Natural killer cell treated with Interleukin-12 subunit alpha and Interleukin-12 subunit beta and Interleukin-15 and Interleukin-18, amount 100 ng/mL, for 72 hours (primary cell): ENCODE measurements at places on chromosomes 3 and 15. TPM values are rescaled to one million over a fixed set of nuclear protein-coding genes. Genes with fewer than 3 reads are reported as not detected.

DNA sequence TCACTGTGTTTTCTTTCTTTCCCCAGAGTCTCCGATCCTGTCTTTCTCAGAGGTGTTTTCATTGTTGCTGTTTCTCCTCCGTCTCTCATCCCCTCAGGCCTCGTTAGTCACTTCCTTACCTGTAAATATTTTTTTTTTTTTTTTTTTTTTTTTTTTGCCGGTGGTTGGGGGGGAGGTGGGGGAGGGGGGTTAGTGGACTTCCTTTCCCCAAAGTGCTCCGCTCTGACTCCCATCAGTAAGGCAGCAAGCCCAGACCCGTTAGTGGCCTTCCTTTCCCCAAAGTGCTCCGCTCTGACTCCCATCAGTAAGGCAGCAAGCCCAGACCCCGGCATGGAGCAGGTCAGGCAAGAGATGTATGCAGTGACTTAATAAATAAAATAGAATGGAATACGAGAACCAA lies 97.1 kb upstream of the TNFAIP8L3 start:
- DNase-seq, result no peak

GRCh38 chr3:63727233-63727632 lies 74.8 kb downstream of the SNTN start:
- no peak for DNase-seq

DNA sequence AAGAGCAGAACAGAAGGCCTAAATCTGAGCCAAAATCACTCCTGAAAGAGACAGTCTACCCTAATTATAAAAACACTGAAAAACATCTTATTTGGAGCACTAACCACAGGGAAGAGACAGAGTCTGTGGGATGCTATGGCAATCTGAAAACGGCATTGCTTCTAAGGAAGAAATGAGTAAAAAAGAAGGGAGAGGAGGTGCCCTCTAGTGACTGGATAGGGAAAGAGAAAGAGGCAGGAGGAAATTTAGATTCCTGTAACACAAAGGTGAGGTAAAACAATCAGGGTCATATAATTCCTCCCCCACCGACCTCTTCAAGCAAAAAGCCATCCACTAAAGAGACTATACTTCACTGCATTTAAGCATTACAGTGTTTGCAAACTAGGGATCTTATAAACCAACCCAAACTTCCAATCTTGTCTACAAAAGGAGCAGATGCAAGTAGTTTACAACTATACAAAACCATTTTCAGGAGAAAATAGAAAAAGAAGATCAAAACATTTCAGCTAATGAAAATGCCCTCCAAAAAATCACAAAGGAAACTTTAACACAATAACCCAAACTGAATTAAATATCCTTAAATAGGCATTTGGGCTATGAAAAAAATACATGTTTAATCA lies 32.6 kb downstream of the HACD2 start:
- no peak for DNase-seq

GRCh38 chr3:59566481-59566975 lies 516.7 kb upstream of the CFAP20DC start:
- no peak for DNase-seq

- DNase-seq, result no peak
Observed at GRCh38 chr15:31333119-31333518, 6.5 kb downstream of the KLF13 start.

DNA sequence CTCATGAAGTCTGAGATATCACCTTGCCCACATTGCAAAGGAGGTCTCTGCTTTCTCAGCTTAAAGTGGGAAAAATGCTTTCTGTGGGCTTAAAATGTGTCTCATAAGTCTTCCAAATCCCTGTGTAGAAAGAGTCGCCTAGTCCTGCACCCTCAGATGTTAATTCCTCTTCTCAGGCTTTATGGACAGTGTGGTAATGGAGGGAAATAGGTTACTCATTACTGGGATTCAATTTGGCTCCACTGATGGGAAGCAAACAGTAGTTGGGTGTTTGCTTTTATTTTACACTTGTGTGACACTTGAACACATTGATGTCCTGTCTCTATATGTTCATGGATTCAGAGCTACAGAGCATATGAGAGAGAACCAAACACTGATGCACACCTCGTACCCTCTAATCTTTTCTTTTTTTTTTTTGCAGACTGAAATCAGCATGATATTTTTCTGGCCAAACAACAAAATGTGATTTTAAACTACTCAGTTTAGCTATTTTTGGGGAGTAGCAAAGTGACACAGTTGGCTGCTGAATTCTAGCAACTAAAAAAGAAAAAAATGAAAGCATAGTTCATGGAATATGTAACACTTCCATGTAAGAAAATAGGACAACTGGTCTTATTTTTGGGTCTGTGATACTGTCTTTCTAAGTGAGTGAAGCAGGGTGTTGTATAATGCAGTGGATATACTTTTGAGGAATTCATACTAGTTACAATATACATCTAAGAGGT lies 8.6 kb downstream of the PTPRG start:
- DNase-seq, result no peak

GRCh38 chr3:132256989-132257388 lies 60.2 kb upstream of the ACP3 start:
- no peak for DNase-seq

DNA sequence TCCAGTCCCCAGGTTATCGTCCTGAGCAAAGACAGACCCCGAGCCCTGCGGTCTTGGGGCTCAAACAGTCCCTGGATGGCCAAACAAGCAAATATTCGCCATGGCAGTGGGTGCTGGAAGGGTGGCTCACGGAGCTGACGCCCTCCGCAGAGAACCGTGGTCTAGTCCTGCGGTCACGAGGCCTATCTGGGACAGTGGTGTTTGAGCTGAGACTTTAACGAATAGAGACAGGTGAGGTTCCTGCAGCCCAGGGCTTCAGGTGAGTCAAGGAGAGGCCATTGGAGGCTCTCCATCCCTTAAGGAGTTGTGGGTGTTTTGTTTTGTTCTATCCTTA lies 399 bp upstream of the SUCLG2 start:
- DNase-seq, result no peak

DNA sequence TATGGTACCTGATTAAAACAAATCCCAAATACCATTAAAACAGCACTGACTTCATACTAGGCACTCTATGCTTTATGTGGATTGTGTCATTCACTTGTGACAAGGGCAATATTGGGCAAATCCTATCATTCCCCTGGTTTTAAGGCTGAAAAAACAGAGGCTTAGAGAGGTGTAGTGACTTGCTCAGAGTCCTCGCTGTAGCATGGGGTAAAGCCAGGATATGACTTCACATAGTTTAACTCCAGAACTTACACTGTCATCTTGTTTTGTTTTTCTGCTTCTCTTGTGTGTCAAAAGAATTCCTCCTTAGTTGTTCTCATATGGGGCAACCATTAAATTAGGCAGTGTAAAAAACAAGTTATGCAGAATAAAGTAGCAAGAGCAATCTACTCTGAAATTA lies 40.3 kb upstream of the ICE2 start:
- DNase-seq, result no peak

DNA sequence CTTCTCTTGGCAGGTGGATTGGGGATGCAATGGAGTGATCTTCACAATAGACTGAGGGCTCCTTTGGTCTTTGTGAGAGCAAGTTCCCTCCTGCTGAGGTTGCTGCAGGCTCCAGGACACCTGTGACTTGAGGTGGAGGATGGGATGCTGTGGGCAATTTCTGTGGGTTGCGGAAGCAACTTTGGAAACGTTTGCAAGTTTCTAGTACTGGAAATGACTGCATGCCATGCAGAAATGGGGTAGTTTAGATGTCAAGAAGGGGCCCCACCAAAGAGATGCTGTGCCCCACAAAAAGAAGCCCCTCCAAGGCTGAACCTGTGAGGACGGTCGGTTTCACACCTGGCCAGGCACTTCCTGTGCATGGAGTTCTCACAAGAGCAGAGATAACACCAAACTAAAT lies 80.4 kb upstream of the XCR1 start:
- peak; percentile 77 for DNase-seq

GRCh38 chr15:90211440-90212143 lies 10.5 kb downstream of the SEMA4B start:
- no peak for DNase-seq

DNA sequence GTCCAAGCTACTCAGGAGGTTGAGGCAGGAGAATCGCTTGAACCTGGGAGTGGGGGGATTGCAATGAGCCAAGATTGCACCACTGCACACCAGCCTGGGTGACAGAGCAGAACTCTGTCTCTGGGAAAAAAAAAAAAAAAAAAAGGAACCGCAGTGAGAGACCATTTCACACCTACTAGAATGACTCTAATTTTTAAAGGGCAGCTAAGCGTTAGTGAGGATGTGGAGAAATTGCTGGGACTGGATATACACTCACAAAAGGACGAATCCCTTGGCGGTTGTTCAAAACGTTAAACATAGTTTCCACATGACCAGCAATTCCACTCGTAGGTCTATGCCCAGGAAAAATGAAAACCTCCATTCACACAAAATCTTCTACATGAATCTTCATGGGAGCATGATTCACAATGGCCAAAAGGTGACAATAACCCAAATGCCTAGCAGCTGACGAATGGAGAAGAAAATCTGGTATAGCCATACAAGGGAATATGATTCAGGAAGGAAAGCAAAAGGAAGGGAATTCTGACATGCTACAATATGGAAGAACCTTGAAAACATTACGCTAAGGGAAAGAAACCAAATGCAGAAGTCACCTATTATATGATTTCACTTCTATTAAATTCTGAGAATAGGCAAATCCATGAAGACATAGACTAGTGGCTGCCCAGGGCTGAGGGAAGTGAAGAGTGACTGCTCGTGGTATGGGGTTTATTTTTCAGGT lies 127.0 kb downstream of the CHSY1 start:
- DNase-seq, result no peak

DNA sequence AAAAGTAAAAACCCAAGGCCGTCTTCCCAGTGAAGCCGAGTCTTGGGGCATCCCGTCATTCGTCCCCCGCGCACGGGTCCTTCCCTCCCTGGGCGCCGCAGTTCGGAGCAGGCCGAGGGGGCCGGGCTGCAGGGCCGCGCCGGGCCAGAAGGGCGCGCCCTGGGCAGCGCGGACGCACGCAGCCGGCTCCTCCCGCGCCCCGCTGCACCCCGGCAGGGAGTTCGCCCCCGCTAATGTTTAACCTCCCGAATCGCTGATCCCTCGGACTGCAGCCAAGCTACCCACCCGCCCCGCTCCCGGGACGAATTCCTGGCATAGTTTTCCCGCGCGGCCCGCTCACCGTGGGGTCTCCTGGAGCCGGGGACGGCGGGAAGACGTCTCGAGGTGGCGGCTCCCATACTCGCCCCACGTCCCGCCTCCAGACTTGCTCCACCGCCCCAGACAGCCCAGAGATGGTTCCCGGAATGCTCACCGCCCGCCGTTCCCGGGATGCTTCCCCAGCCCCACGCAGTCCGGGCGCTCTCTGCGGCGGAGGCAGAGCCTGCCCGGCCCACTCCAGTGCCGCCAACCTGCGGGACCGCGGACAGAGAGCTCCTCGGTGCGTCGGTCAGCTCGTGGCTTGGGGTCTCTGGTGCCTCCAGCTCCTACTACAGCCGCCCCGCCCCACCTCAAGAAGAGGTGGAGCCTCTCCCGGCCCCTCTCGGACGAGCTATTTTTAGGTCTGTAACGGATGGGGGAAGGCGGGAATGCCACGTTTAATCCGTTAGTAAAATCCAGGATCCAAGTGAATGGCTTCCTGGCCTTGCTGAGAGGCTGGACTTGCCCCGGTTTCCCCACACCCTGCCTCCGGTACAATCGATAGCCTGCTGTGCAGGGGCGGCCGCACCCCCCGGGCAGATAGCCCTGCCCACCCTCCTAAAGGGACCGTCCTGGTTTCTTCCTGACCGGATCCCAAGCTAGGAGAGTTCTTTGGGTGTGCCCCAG lies at the start of gene DZIP1L:
TSS of gene DZIP1L (minus strand) at position 621 of the 984 bp plus-strand sequence. CDS start 11,637 bp downstream, outside the sequence.
- no peak for DNase-seq

GRCh38 chr3:194517333-194517732 lies 30.5 kb upstream of the ATP13A3 start:
- no peak for DNase-seq

DNA sequence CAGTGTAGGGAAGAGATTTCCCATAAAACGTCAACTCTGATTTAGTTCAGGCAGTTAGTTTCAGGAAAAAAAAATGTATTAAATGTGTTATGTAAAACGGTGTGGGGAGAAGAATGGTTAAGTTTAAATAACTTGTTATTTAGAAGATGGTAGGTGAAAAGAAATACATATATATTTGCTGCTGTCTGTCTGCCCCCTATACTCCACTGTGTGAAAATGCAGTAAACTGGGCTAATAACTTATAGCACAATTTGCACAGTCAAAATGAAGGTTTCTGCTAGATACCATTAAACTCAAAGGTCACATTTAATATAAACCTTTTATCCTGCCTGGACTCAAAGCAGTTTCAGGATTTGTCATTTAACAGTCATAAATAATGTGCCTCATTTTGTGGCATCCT lies 515.0 kb downstream of the FGF12 start:
- DNase-seq, result no peak

- peak; percentile 50 for DNase-seq
Observed at GRCh38 chr3:127211118-127212060, 18.5 kb downstream of the PRR23E start.

DNA sequence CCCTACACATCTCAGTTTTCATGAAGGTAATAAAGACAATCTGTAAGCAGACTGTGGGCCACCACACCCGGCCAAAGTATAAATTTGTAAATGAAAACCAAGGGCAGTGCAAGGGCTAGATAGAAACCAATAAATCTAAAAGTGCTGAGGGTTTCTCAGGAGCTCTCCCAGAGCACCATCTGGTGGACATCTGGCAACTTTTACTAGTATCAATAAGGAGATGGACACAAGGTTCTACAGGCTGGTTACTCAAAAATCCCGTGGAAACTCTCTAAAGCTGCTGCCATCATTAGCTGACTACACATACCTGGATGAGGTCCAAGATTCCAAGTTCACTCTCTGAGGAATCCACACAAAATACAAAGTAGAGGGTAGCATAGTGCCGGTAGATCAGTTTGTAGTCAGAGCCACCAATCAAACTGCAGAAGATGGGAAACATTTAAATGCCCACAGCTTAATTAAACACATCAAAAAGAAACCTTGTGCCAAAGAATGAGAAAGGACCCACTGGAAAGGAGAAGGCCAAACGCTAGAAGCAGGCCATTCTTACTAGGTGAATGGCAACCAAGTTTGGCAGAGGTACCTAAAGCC lies 5.5 kb downstream of the AP3S2 start:
- no peak for DNase-seq

GRCh38 chr3:135260025-135260424 lies 465.0 kb downstream of the EPHB1 start:
- no peak for DNase-seq

DNA sequence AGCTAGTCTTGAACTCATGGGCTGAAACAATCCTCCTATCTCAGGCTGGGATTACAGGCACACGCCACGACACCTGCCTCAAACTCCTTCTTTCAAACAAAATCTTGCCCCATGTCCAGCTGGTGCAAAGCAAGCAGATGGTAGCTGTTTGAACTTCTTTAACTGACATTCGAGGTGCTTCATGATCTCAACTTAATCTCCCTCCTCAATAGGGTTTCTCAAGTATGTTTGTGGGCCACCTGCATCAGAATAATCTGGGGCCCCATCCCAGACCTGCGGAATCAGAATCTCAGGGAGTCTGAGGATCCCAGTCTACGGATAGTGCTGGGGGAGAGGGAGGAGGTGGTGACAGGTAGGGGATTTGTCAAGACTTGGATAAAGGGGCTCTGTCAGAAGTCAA lies 20.9 kb upstream of the TRH start:
- DNase-seq, result no peak

- DNase-seq, result no peak
Observed at GRCh38 chr3:37715358-37715757, 146.3 kb upstream of the CTDSPL start.

CD86 gene
- total RNA-seq, result 4.5 TPM

GPR149 gene
- not detected for total RNA-seq

B3GALNT1 gene
- 15.1 TPM for total RNA-seq

ANKRD63 gene
- total RNA-seq, result not detected

TGFBR2 gene
- 38.6 TPM for total RNA-seq

C3orf49 gene
- not detected for total RNA-seq

SEMA3B gene
- total RNA-seq, result 0.89 TPM

STXBP5L gene
- not detected for total RNA-seq

RLBP1 gene
- 0.48 TPM for total RNA-seq

ARGFX gene
- not detected for total RNA-seq

ABI3BP gene
- total RNA-seq, result not detected
